CD4-positive, alpha-beta T cell (primary cell): ENCODE measurements at places on chromosomes 7 and 10.

DNA sequence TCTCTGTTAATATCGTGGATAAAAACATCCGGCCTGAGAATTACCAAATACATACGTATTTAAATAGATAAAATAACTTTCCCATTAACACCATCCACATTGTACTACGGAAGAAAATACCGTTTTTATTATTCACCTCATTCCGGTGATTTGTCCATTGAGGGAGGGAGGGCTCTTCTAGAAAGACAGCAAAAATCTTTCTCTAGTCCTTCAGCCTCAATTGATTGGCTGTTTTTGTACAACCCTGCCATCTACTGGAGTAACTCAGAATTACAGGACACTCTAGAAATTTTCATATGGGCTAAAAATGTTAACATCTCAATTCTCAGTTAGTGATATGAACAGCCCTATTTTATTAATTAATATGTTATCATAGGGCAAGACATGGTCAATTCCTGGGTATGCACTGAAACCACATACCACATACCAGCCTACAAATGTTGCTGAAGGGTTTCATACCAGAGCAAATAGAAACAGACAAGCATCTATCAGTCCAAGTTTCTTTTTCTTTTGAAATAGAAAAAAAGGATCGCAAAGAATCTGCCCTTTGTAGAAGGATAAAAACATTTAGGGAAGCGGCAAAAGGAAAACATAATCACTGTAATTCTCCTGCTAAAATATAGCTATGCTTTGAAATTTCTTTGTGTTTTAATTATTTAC is 55.8 kb upstream of the CDCA7L start:
- no peak for DNase-seq
- H3K4me3 ChIP-seq, result no peak overlapping the region
- no peak overlapping the region for H3K27ac ChIP-seq
- no peaks in the 10 kb centered on the region for H3K4me1 ChIP-seq

GRCh38 chr10:71790749-71791440 is 17.6 kb upstream of the VSIR start:
- no peaks in the 10 kb centered on the region for H3K27me3 ChIP-seq
- no peak overlapping the region for H3K27ac ChIP-seq
- no peaks in the 10 kb centered on the region for H3K36me3 ChIP-seq
- H3K4me1 ChIP-seq, result peaks cover 4% of the 10 kb centered on the region

DNA sequence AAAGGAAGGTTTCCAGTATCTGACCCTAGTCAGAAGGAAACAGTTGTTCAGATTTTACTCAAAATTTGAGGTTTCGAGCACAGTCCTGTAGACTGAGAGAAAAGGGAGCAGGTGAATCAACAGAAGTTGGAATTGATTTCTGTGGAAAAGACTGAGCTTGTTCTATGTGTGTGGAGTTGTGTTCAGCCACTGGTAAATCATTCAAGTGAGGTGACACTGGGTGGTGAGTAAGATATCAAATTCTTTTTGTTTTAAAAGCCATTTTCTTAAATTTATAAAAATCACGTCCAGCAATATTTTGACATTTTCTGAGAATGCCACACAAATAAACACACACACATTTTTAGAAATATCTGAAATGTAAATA is 165.1 kb downstream of the HGF start:
- no peaks in the 10 kb centered on the region for H3K27me3 ChIP-seq
- no peaks in the 10 kb centered on the region for H3K36me3 ChIP-seq
- H3K4me1 ChIP-seq, result no peaks in the 10 kb centered on the region
- no peak overlapping the region for H3K27ac ChIP-seq
- no peak for DNase-seq

DNA sequence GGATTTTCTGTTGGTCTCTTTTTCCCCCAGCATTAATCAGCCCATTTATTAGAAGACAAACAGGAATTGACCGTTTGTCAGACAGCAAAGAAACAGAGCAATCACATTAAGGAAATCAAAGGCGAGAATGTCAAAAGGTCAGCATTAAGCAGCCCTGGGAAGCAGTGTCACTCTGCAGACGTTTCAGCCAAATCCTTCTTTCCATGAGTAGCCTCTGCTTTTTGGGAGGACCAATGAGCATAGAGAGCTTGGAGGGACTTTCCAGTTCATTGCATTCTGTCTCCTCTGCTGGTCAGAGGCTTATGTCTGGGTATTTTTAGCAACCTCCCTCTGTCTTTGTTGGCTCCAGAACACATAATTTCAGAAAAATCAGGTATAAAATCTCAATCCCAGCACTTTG is 481.4 kb downstream of the GALNT17 start:
- no peaks in the 10 kb centered on the region for H3K36me3 ChIP-seq
- DNase-seq, result no peak
- no peaks in the 10 kb centered on the region for H3K27me3 ChIP-seq
- no peak overlapping the region for H3K4me3 ChIP-seq
- no peaks in the 10 kb centered on the region for H3K4me1 ChIP-seq

- H3K27me3 ChIP-seq, result no peaks in the 10 kb centered on the region
- H3K4me1 ChIP-seq, result no peaks in the 10 kb centered on the region
- no peak overlapping the region for H3K4me3 ChIP-seq
- no peak for DNase-seq
Observed at GRCh38 chr7:48250441-48250951, 79.2 kb downstream of the ABCA13 start.

DNA sequence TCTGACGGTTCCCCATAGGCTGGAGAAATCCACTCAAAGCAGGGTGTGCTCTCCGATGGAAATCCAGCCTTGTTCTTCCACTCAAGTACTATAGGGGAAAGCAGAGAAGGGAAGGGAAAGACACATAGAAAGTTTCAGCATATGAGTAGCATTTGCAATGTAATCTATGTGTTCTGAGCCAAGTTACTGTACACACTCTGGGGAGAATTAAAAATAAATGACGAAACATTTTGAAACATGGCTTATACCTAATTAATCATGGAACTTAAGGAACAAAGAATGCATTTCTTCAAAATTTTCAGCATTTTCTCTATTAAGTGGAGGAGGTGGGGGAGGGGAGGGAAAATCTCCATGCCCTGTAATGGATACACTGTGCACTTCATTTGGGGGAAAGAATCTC is 198.1 kb upstream of the HABP2 start:
- H3K36me3 ChIP-seq, result no peaks in the 10 kb centered on the region
- H3K27me3 ChIP-seq, result peaks cover 5% of the 10 kb centered on the region
- no peak overlapping the region for H3K4me3 ChIP-seq
- no peaks in the 10 kb centered on the region for H3K4me1 ChIP-seq
- no peak for DNase-seq
- H3K27ac ChIP-seq, result no peak overlapping the region

- H3K27me3 ChIP-seq, result peaks cover 11% of the 10 kb centered on the region
- no peak overlapping the region for H3K4me3 ChIP-seq
- no peak overlapping the region for H3K27ac ChIP-seq
- H3K36me3 ChIP-seq, result no peaks in the 10 kb centered on the region
- DNase-seq, result no peak
Observed at GRCh38 chr10:129946859-129947258, 17.2 kb downstream of the EBF3 start.

GRCh38 chr7:118288098-118288497 is 63.6 kb downstream of the ANKRD7 start:
- no peak for DNase-seq
- H3K27me3 ChIP-seq, result peaks cover 13% of the 10 kb centered on the region
- H3K36me3 ChIP-seq, result no peaks in the 10 kb centered on the region
- H3K27ac ChIP-seq, result no peak overlapping the region
- H3K4me3 ChIP-seq, result no peak overlapping the region

- H3K36me3 ChIP-seq, result no peaks in the 10 kb centered on the region
- no peaks in the 10 kb centered on the region for H3K27me3 ChIP-seq
- no peaks in the 10 kb centered on the region for H3K4me1 ChIP-seq
- no peak overlapping the region for H3K27ac ChIP-seq
- no peak overlapping the region for H3K4me3 ChIP-seq
Observed at GRCh38 chr10:114648368-114648767, 9.7 kb downstream of the ABLIM1 start.
